Esophagus squamous epithelium (tissue), 5 donors: ENCODE measurements at places on chromosomes 6 and 20.

DNA sequence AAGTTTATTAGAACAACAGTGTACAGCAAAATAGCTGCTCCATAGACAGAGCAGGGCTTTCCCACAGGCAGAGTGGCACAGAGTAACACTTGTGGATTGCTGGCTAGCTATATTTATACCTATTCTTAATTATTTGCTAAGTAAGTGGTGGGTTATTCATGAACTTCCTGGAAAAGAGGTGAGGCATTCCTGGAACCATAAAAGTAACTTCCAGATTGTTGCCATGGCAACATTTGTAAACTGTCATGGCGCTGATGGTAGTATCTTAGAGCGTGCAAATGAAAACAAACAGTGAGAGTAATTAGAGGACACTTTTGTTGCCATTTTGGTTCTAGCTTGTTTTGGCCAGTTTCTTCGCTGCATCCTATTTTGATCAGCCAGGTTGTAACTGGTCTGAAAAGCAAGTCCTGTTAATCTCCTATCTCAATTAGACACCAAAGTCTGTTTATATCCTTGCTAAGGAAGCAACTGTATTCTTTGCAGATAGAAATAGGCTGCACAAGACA, 23.9 kb downstream of the DEFB114 start:
- DNase-seq: no peak

GRCh38 chr6:20769631-20770030, 235.4 kb downstream of the CDKAL1 start:
- DNase-seq: no peak

- DNase-seq: no peak
Observed at GRCh38 chr6:135537741-135538301, 40.3 kb upstream of the AHI1 start.

- no peak for DNase-seq
Observed at GRCh38 chr6:37381579-37381978, 27.8 kb downstream of the RNF8 start.

DNA sequence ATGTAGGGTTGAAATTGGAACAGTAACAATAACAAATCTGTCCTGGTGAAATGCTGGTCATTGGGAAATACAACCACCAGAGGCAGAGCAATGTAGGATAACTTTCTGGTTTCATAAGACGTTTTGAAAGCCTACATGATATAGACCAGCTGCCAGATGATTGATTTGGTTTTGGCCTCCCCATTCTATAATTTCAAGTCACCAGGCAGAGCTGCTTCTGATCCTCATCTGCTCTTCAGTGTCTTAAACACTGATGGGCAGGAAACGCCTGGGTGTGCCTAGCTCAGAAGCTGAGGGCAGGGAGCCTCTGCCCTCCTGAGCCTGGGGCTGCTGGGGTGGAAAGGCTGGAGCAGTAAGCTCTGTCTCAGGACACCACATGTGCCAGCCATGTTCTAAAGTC, 24.5 kb downstream of the DHX35 start:
- no peak for DNase-seq

DNA sequence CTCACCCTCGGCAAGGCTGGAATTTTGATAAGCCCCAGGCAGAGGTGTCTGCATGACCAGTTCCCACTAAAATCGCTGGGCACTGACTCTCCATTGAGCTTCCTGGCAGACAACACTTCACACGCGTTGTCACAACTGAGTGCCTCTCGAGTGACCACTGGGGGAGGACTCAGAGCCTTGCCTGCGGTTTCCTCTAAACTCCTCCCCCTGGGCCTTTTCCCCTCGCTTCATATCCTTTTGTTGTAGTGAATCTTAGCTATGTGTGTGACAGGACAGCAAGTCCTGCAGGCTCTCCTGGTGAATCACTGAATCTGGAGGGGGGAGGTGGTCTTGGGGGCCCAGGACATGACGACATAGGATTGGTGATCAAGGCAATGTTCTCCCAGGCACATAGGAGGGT, 670.8 kb downstream of the PRKN start:
- DNase-seq: no peak

- no peak for DNase-seq
Observed at GRCh38 chr20:1438361-1438760, 28.3 kb downstream of the NSFL1C start.

GRCh38 chr6:75296811-75297779, 12.5 kb upstream of the TMEM30A start:
- DNase-seq: no peak

GRCh38 chr6:64786736-64787135, 920.3 kb downstream of the EYS start:
- no peak for DNase-seq

GRCh38 chr6:139475241-139475640, 100.8 kb upstream of the CITED2 start:
- no peak for DNase-seq

- no peak for DNase-seq
Observed at GRCh38 chr6:110859335-110859792, 15.2 kb upstream of the AMD1 start.

DNA sequence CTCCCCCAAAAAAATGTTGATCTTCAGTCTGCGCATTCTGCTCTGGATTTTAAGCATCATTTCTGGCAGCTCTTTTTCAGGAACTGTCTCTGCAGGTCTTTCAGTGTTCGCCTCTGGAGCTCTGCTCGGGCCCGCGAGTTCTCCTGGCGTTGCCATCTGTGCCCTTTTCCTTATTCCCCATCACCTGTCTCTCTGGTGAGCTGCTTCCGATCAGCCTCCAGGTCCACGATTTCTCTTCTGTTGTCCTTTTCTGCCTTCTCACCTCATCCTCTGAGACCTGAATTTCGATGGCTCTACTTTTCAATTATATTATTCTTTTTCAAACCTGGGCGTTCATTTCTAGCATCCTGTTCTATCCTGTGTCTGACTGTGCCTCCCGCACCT, 590 bp upstream of the MAP1LC3A start:
- DNase-seq: no peak

GRCh38 chr6:40322336-40322735, 264.8 kb downstream of the LRFN2 start:
- no peak for DNase-seq

- no peak for DNase-seq
Observed at GRCh38 chr6:56314683-56315523, 67.5 kb upstream of the COL21A1 start.

DNA sequence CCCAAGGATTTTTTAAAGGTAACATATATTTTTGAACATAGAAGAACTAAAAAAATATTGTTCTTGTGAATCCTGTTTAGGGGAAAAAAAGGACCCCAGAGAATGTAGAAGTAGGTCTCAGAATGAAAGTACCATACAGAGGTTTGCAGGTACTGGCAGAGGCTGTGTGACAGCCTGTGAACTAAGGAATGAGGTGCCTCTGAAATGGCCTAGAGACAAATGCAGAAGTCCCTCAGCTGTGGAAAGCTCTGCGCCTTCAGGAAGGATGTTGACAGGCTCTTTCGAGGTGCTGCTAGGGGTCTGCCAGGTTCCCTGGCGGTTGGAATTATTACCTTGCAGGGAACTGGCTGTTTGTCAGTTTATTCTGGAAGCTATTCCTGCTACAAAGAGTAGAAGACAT, 8.6 kb upstream of the TUBB2B start:
- no peak for DNase-seq

DNA sequence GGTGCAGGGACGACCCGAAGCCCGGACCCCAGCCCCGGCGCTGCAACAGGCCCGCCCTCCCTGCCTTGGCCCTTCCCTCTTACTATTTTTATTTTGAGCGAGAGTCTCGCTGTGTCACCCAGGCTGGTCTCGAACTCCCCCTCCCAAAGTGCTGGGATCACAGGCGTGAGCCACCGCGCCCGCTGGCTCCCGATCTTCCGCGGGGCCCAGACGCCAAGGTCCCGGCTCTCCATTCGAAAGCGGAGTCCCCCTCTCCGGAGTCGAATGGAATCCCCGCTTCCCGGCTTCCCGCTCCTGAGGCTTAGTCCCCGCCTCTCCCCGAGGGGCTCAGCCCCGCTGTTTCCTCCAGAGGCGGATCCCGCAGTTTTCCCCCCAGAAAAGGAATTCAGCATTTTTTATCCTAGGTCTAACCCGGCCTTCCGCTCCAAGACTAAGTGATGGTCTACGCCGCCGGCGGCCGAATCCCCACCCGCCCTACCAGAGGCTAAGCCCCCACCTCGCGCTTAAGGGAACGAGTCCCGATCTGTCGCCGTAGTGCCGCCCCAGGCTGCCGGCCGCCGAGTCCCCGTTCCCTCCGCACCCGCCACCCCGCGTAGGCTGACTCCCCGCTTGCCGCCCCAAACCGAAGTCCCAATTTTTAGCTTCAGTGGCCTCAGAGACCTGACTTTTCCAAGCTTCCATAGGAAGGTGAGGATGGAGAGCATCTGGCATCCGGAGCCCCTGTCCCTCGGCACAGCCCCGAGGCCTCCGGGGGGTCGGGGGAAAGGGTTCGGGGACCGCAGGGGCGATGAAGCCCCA, 11.5 kb upstream of the TMC2 start:
- DNase-seq: no peak

DNA sequence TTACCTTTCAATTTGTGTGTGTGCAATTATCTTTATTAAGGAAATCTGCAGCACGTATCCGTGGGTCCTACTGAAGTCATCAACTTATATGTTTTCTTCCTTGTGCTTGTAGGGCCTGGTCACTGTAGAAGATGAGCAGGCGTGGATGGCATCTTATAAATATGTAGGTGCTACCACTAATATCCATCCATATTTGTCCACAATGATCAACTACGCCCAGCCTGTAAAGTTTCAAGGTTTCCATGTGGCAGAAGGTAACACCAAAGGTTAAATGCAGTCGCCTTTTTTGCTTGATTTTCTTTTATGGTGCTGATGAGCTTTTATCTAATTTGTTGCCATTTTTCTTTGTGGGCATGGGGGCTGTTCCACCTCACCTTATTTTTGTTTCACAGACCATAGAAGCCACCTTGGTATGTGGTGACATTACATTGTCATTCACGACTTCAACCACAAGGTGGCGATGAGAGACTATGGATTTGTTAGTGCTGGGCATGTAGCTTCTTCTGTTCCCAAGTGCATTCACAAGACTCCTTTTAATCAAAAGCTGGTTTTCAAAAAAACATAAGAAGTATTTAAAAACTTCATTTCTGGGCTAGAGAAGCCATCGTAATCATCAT, 106.5 kb upstream of the LAMP5 start:
- no peak for DNase-seq
